ENCODE measurements at places on chromosomes 6 and 20.

GRCh38 chr6:90019216-90019615 is 124.9 kb downstream of the GJA10 start:
- no peak for DNase-seq

DNA sequence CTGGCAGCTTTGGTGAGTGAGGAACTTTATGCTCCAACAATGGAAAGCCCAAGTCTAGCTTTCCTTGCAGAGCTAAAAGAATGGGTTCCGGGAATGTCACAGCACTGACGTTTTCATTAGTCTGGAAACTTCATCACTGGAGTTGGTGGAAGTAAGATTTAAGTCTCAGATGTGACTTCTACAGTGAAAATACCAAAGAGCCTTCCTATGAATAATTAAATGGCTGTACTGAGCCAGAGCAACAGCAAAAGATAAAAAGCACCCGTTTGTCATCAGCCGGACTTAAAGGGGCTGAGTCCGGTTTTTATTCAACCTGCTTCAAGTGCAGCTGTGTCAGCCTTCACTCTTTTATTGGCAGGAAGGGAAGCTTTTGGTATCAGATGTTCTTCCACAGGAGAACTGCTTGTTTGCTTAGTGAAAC is 46.5 kb upstream of the SHLD1 start:
- no peak for DNase-seq

- no peak for DNase-seq
Measured at GRCh38 chr6:32370505-32370904, 1.2 kb downstream of the TSBP1 start.

GRCh38 chr6:26056583-26057350 is 30.5 kb upstream of the HFE start:
- peak; percentile 45 for DNase-seq

DNA sequence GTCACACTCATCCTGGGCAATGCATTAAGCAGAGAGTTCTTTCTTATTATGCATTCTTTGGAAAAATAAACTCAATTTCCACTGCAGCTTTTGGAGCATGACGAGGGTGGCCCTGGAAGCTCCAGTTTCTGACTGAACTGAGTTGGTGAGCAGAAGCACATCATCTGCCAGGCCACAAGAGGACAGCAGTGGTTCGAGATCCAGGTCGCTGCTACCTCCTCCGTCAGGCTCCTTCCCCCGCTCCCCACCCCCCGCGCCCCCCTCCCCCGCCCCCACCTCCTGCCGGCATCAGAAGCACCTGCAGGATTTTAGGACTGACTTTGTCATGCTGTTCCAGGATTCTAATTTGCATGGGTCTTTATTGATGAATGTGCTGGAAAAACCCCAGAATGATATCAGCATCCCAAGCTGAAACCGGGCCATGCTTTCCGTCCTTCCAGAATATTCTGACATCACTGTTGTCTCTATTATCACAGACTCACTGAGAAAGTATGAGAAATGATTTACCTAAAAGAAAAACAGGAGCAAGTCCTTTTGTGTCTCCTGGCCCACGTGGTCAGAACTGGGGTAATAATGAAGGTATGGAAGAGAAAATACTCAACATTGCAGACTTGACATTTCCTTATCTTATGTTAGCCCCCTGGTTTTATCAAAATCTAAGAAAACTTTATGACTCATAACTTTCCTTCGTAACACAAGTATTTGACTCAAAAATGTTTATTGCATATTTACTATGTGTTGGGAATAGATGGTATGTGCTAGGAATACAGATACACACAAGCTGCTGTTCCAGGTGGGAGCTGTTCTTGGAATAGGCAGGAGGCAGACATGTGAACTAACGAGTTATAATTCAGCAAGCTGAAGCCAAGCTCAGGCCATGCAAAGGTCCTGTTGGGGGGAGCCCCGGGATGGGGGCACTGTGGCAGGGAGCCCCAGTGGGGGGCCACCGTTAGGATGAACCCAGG is 220.2 kb upstream of the EXOC2 start:
- DNase-seq: no peak

DNA sequence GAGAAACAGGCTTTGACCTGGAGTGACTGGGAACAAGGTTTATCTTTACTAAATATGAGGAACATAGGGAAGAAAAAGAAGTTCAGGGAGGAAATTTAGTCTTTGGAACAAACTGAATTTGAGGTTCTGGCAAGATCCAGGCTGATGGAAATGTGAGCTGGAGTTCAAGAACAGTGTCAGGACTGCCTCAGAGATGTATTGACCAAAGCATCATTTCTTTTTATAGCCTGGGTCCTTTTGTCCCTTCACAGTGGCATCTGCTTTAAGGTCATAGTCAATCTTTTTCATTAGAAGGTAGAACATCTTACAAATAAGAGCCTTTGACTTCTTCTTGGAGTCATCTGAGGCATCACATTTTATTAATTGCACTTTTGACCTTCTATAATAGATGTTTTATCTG is 326.5 kb upstream of the QKI start:
- DNase-seq: no peak

GRCh38 chr6:158595223-158595622 is 35.3 kb downstream of the TMEM181 start:
- peak; percentile 8 for DNase-seq

- peak; percentile 5 for DNase-seq
Measured at GRCh38 chr20:62142252-62143080, 728 bp downstream of the PSMA7 start.

- DNase-seq: no peak
Measured at GRCh38 chr6:113674075-113674474, 183.1 kb upstream of the MARCKS start.

DNA sequence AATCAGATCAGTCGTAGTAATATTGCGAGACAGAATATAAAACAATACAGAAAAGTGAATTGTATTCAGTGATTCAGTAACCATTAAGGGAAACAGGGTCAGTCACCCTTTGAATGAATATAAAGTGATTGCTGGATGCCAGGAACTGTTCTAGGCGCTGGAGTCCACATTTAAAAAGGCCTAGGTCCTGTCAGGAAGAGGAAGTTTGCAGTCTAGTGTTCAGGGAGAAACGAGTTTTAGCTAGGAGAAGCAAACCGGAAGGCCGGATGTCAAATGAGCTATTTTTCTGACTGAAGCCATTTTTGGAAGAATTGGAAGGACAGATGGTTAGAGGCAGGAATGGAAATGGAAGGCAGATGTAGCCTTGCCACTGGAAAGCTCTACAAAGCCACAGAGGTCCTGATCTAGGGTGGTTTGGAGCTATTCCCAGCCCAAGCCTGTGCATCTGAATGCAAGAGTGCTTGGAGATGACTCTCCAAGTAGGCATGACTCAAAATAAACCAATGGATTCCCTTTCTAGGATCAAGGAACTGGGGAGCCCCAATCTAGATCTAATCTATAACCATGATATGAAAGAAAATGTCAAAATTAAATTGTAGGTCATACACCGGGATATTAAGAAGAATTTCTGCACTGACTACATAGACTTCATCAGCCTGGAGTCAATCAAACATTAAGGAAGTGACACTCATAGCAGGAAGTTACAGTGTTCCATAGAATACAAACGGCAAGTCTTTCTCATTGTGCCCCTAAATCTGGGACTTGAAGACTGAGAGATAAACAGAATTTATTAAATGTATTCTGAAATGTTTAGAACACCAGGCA is 36.8 kb upstream of the CDKAL1 start:
- DNase-seq: peak; percentile 28

DNA sequence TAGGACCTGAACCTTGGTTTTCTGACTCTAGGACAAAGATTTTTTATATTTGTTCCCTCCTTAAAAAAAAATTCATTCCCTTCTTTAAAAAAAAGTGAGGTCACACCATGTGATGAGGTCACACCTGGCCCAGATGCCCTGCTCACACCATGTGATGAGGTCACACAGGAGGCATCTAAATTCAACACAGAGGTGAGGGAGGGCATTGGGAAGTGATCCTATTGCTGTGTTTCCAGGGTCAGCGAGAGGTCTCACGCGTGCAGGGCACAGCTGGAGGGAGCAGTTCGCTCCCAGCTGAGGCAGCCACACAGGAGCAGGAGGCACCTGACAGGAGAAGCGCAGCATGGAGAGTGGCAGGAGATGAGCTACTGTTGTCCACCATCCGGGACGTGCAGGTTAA is 92.5 kb downstream of the SLC22A23 start:
- DNase-seq: no peak

- DNase-seq: no peak
Measured at GRCh38 chr6:144897441-144897921, 612.3 kb downstream of the UTRN start.

DNA sequence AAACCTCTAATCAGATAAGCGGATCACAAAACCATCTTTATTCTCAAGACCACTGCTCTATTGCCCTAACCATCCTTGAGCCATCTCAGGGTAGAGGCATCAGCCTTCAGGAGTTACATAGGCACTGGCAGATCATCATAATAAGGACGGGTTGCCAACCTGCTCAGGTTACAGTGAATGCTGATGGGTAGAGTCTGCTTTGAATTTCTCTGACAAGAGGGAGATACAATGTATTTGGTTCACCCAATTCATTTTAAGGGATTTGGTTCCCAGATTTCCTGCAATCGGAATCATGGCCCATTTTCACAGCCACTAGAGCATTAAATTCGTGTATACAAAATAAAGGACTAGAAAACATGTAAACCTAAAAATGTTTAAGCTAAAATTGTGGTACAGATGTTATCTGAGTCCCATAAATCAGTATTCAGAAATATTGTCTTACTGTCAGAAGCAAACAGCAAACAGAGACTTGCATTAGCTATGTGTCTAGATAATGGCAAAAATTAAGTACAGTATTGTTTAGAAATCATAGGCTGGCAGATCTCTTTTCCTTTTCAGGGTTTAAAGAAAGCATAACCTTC is 41.9 kb upstream of the TMEM170B start:
- DNase-seq: no peak

DNA sequence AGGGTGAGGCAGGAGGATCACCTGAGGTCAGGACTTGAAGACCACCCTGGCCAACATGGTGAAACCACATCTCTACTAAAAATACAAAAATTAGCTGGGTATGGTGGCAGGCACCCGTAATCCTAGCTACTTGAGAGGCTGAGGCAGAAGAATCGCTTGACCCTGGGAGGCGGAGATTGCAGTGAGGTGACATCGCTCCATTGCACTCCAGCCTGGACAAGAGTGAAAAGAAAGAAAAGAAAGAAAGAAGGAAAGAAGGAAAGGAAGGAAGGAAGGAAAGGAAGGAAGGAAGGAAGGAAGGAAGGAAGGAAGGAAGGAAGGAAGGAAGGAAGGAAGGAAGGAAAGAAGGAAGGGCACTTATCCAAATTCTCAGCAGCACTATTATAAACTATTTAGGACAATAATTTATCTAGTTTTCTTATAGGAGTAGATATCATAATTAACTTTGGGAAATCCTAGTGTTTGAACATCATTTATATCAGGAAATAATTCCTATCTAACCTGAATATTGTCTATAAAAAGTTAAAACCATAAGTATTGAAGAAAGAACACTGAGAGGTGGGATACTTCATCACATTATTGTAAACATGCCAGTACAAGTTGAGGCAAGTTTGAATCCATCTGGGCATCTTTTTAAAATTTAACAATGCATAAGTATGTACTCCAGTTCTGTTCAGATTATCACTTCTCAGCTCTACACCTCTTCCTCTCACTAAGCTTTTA is 305.5 kb downstream of the SLC35F1 start:
- no peak for DNase-seq

DNA sequence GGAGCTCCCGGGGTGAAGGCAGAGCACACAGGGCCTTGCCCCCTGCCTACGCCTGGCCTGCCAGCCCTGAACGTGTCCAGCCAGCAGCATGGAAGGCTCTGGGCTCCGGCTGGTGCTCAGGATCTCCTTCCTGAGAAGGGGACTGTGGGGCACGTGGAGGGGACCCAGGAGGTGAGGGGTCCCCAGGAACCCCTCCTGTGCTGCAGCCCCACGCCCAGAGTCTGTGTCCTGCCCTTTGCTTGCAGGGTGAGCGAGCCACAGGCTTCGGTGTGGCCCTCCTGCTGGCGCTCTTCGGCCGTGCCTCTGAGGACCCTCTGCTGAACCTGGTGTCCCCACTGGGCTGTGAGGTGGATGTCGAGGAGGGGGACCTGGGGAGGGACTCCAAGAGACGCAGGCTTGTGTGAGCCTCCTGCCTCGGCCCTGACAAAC is 22.3 kb downstream of the NPEPL1 start:
- DNase-seq: no peak

GRCh38 chr6:165766457-165766856 is 103.4 kb upstream of the PDE10A start:
- no peak for DNase-seq

- DNase-seq: peak; percentile 25
Measured at GRCh38 chr20:47710665-47711045, 74.6 kb downstream of the SULF2 start.

DNA sequence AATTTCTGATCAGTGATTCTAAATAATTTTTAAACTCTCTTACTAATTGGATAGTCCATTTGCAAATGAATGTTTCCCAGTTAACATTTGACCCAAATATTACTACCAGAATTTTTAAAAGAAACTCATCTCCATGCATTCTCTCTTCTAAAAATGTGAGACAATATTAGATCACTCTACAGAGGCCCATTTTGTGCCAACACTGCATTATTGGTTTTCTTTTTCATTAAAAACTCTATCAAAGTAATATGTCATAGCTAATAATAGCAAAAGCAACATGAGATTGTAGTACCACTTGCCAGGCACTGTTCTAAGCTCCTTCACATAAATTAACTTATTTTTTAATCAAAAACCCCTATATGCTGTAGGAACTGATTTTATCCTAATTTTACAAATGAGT is 345.6 kb upstream of the PLCB4 start:
- DNase-seq: no peak

- DNase-seq: no peak
Measured at GRCh38 chr6:31888276-31889258, 8.9 kb downstream of the EHMT2 start.

- no peak for DNase-seq
Measured at GRCh38 chr20:51044796-51045195, 21.9 kb upstream of the KCNG1 start.

GRCh38 chr20:31559704-31560093 is 45.4 kb upstream of the ID1 start:
- no peak for DNase-seq

GRCh38 chr6:143251288-143251687 is 190.6 kb downstream of the AIG1 start:
- DNase-seq: no peak

- no peak for DNase-seq
Measured at GRCh38 chr6:650098-650497, 6.8 kb downstream of the HUS1B start.

DNA sequence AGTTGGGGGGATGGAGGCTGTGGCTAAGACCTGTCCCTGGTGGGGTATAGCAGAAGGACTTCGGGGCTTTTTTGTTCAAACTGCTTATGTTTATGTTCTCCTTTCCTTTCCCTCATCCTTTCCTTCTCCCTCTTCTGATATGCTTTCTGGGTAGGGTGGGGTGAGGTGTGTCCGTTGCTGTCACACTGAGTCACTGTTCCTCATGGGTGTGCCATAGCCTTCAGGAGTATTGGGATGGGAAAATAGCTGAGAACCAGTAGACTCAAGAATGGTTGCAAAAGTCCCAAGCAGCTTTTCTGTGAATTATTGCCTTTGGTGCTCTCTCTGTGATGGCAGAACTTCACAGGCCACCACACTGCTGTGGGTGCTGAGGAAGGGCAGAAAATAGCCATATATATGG is 39.6 kb downstream of the TPD52L1 start:
- DNase-seq: no peak

Data from inflammatory macrophage (primary cell).